BE2C (cell line): ENCODE measurements at places on chromosomes 13 and 19.

DNA sequence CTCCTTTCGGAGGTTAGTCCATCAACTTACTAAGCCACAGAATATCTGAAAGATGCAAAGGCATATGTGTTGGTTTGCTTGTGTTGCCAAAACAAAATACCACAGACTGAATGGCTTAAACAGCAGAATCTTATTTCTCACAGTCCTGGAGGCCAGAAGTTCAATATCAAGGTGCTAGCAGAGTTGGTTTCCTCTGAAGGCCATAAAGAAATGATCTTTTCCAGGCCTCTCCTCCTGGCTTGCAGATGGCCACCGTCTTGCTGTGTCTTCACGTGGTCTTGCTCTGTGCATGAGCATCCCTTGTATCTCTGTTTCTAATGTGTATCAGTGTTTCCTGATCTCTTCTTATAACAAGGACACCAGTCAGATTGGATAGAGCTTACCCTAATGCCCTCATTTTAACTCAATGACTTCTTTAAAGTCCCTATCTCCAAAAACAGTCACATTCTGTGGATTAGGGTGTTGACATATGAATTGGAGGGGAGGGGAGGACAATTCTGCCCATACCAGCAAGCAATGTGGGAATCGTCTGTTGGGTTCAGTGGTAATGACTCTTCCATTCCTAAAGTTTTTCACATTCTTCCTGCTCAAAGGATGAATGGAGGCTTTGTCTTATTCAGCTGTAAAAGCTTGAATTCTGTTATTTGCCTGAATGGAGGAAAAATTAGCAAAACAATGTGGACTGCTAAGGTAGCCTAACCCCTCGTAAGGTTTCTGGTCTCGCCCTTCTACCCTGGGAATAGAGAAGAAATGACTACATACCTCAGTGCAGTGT, 715.7 kb downstream of the DIAPH3 start:
- DNase-seq: no peak

DNA sequence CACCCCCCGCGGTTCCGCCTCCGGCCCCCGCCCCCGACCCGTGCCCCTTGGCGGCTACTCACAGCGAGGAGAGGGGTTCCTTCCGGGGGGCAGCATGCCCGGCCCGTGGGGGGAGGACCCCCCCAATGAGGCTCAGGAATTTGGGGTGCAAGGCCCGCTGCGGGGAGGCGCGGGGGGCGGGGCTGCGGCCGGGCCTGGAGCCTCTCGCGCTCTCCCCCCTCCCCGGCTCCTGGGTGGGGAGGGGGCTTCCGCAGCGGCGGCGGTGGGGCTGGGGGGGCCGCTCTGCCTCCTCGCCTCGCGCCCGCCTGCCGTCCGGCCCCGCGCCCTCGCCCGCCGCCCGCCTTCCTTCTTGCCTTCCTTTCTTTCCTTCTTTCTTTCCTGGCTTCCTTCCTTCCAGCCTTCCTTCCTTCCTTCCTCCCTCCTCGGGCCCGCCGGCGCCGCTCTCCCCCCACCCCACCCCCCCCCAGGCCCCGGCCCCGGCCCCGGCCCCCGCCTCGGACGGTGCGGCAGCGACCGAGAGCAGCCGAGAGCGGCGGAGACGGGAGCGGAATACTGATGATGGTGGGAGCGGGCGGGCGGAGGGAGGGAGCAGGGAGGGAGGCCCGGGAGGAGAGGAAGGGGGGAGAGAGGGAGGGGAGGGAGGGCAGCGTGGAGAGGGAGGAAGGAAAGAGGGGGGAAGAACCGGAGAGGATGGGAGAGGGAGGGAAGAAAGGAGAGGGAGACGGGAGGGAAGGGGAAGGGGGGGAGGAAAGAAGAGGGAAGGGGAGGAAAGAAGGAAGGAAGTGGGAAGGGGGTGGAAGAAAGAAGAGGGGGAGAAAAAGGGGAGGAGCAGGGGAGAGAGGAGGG, at the start of gene LRRC4B:
LRRC4B (minus strand) TSS at position 554 of the 846 bp plus-strand sequence. CDS start 19,597 bp downstream, outside the sequence.
- DNase-seq: no peak

DNA sequence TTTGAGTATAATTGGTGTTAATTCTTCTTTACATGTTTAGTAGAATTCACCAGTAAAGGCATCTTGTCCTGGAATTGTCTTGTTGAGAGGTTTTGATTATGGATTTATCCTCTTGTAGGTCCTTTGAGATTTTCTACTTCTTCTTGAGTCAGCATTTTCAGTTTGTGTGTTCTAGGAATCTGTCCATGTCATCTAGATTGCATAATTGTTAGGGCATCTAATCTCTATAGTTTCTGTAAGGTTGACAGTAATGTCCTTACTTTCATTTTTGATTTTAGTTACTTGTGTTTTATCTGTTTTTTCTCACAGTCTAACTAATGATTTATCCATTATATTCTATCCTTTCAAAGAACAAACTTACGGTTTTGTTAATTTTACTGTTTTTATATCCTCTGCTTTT, 492.0 kb downstream of the FGF9 start:
- no peak for DNase-seq

DNA sequence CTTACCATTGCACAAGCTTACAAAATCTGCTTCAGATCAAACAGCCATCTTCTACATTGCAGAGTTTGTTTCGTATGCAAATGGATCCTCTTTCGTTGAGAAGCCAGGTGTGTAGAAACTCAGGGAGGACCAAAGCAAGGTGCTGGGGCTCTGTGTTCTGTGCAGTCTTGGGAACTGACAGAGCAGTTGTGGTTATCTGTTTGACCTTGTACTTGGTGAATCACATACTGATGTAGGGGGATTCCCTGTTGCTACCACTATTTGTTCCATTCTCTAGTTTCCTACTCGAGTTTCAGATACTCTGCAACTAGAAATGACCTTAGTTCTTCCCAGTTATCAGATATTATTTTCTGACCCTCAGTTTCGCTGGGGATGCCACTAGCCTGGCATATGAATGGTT, 95.2 kb upstream of the CLDN10 start:
- DNase-seq: no peak

GRCh38 chr13:72125561-72125960, 258.6 kb upstream of the DACH1 start:
- no peak for DNase-seq

- peak; percentile 65 for DNase-seq
Measured at GRCh38 chr13:112893570-112894422, 75.2 kb upstream of the MCF2L start.

- peak; percentile 62 for DNase-seq
Measured at GRCh38 chr13:98478189-98479129, 98.4 kb downstream of the STK24 start.

GRCh38 chr19:13723206-13723605, 41.1 kb upstream of the MRI1 start:
- no peak for DNase-seq

GRCh38 chr13:20891768-20892167, 10.8 kb downstream of the XPO4 start:
- no peak for DNase-seq

DNA sequence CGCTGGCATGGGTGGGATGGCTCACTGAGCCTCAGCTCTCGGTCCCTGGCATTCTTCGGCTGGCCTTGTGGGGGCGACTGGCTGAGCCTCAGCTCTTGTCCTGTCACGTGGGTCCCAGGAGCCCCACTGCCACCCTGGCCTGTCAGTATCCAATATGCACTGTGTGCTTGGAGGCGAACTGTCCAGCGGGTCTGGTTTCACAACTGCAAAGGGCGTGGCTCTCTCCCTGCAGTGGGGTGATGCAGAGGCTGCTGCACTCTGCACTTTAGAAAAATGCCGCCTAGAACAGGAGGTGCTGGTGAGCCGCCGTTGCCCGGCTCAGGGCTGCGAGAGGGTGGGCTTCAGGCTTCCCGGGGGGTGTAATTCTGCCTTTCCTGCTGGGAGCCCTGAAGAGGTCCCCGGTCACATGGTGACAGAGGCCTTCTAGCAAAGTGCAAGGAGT, 17.0 kb upstream of the TMEM255B start:
- DNase-seq: peak; percentile 88

DNA sequence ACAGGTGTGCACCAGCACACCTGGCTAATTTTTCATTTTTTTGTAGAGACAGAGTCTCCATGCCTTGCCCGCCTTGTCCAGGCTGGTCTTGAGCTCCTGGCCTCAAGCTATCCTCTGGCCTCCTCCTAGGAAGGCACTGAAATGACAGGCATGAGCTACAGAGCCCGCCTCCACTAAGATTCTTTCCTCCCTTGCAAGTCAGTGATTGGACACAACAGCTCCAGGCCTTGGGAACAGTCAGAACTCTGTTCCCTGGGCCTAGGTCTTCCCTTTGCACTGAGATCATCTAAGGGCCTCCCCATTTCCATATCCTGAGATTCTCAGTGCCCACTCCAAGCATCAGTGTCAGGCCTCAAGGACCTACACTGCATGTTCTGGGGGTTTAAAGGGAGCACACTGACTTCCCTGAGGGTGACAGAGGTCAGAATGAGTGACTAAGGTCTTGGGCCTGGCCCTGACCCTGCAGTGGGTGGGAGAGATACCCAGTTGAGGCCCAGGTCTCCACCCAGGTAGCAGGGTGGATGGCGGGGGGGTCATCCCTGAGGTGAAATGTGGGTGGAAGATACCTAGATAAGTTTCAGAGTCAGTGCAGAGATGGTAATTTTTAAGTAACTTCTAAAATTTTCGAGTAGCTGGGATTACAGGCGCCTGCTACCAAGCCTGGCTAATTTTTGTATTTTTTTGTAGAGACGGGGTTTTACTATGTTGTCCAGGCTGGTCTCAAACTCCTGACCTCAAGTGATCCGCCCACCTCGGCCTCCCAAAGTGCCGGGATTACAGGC, 17.3 kb upstream of the ERCC1 start:
- DNase-seq: peak; percentile 37

GRCh38 chr13:112113348-112113747, 46.4 kb downstream of the SOX1 start:
- no peak for DNase-seq

DNA sequence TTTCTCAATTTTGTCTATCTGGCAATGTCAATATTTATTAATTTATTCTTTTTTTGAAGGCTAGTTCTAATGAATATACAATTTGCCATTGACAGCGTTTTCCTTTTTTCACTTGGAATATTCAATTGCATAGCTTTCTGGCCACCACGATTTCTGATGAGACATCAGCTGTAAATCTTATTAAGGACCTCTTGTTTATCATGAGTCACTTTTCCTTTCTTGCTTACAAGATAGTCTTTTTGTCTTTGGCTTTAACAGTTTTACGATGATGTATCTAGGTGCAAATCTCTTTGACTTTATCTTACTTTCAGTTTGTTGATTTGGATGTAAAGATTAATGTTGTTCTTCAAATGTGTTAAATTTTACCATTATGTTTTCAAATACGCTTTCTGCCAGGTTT, 991.6 kb upstream of the SLC10A2 start:
- DNase-seq: no peak

DNA sequence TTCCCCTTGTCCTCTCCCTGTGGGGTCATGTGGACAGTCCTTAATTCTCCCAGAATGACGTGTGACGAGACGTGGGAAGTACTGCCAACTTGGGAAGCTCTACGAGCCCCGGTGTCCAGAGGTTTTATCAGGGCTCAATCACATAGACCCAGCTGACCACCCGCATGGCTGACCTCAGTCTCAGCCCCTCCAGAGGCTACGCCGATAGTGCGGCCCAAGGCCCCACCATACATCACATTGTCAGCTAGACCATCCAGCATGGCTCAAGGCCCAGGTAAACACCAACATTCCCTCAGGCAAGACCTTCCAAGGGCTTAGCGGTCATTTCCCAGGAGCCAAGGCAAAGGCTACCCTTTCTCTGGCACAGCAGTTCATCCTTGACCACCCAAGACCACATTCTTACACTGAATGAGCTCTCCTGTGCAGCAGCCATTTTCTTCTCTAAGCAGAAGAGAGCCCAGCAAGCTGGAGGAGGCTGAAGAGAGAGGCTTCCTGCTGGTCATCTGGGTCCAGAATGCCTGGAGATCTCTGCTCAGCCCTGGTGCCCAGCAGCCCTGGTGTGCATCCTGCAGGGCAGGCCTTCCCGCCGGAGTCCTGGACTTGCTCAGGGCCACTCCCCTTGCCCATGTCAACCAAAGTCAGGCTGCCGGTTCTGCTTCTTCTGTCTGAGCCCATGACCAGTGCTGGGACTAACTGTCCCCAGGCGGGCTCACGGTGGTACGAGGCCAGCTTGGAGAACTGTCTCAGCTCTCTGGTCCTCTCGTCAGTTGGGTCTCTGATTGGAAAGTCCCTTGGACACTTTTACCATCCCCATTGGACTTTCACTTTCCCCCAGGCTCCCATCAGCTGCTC, 7.9 kb upstream of the F10 start:
- DNase-seq: peak; percentile 4
